Ovary (tissue), 10 donors: ENCODE measurements at places on chromosomes 5 and 9. TPM values are rescaled to one million over a fixed set of nuclear protein-coding genes. Genes with fewer than 3 reads are reported as not detected.

The FOXD4L3 gene
- not detected for total RNA-seq

The CD74 gene
- 384 TPM for total RNA-seq

The GNA14 gene
- 8.3 TPM for total RNA-seq

The SLC36A2 gene
- total RNA-seq, result not detected

The PRXL2C gene
- total RNA-seq, result 10.6 TPM

The PTGES gene
- total RNA-seq, result 0.76 TPM

The MPDZ gene
- 62.0 TPM for total RNA-seq

The CD72 gene
- 1.2 TPM for total RNA-seq

GRCh38 chr5:131441184-131441583 lies 177.3 kb downstream of the CDC42SE2 start:
- DNase-seq, result no peak

- no peak for DNase-seq
These were observed 75.6 kb downstream of the NTNG2 start for GRCh38 chr9:132237481-132237880.

DNA sequence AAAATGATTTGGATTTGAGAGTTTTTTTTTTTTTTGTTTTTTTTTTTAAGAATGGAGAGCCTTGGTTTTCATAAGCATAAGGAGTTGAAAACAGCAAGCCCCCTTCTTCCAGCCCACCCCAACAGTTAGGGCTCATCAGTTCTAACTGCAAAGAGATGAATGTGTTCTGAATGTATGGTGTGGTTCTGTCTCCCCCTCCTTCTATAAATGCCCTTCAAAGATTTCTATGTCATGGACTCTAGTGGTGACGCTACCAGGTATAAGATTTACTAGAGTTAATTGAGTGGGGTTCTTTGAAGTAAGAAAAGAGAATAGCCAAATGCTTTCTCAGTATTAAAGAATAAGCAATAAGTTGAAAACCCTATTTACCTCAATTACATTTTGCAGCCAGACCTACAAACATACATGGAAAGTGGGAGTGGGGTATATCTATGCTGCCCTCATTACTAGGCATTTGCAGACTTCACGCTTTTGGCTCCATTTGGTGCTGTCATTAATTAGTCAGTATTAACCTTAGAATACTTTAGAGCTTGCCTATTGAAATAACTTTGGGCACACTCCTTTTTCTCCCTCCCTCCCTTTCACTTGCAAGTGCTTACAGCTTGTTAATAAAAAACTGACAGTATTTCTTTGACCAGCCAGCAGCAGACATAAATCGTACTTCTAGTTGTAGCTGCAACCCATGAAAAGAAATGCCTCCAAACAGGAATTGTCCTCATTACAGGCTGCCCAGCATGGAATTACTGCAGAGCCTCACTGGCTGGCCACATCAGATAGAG lies 667.2 kb upstream of the ZNF608 start:
- DNase-seq, result no peak

- no peak for DNase-seq
These were observed 148.0 kb downstream of the NUDT12 start for GRCh38 chr5:103414604-103415003.

GRCh38 chr5:144135113-144135762 lies 35.2 kb downstream of the YIPF5 start:
- DNase-seq, result no peak

- DNase-seq, result no peak
These were observed 159.5 kb upstream of the GRAMD2B start for GRCh38 chr5:126263591-126264184.

DNA sequence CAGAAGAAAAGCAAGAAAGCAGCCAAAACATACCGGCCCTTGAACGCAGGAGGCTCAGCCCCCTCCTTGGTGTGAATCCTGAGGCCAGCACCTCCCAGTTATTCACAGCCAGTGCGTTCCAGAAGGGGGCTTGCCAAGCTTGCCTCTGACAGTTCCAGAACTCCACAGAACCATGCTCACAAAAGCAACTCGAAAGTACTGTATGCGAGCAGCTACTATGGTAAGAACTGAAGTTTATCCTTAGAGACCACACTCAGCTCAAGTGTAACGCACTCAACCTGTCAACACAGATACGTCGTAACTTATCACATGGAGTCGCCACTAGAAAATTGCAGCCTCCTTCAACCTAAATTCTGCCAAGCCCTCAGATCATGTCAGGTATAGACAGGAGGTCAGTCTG lies 1.4 kb downstream of the UBAC1 start:
- no peak for DNase-seq

GRCh38 chr9:117448066-117448465 lies 33.2 kb upstream of the ASTN2 start:
- no peak for DNase-seq

DNA sequence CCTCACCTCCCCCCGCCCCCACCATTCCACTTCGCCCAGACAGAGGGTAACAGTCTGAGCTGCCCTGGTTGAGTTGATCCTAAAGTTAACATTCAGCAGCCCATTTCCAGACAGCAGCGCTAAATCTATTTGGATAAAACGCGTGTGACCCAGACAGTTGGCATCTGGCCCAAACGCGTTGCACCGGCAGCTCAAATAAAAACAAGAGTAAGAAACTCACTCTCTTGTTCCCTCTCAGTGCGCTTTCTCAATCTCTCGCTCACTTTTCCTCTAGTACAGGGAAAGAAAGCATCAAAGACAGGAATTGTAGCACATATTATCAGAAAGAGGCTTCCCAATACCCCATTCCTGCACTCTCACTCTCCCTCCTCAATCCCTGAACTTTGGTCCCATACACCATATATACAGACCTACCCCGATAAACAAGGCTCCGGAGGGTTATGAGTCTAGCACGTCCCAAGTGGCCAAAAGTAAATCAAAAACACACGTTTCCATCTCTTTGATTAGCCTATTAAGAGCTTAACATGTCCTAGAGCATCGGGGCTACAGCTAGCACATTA lies 1.3 kb downstream of the ADAMTS6 start:
- DNase-seq, result peak; percentile 79

- DNase-seq, result no peak
These were observed 917.6 kb upstream of the DMAC1 start for GRCh38 chr9:8717146-8717545.
